Bronchus fibroblast of lung (primary cell): ENCODE measurements at places on chromosomes 16 and 17. TPM values are rescaled to one million over a fixed set of nuclear protein-coding genes. Genes with fewer than 3 reads are reported as not detected.

FOXL1 gene
- 20.4 and 23.4 TPM in 2 replicates for total RNA-seq

NDUFB10 gene
- 323 and 367 TPM in 2 replicates for total RNA-seq

SEPTIN12 gene
- not detected in 2 replicates for total RNA-seq

FA2H gene
- total RNA-seq: not detected in 2 replicates

NEUROD2 gene
- total RNA-seq: not detected in 2 replicates

BIRC5 gene
- total RNA-seq: 95.1 and 100 TPM in 2 replicates

TMC5 gene
- total RNA-seq: not detected in 2 replicates

CNTROB gene
- 24.5 TPM in 2 replicates for total RNA-seq

PPY gene
- not detected in 2 replicates for total RNA-seq

TBC1D3D gene
- total RNA-seq: not detected in 2 replicates

TBX6 gene
- under 0.01 and 0.15 TPM in 2 replicates for total RNA-seq

LHX1 gene
- total RNA-seq: not detected in 2 replicates

SLC5A11 gene
- not detected in 2 replicates for total RNA-seq

SNX11 gene
- 8.9 and 10.1 TPM in 2 replicates for total RNA-seq

NATD1 gene
- total RNA-seq: 3.2 and 3.6 TPM in 2 replicates

TBC1D3B gene
- total RNA-seq: not detected in 2 replicates

SLFN14 gene
- not detected in 2 replicates for total RNA-seq

GRB7 gene
- total RNA-seq: 0.45 and 0.84 TPM in 2 replicates
